ENCODE measurements at places on chromosomes 3 and 15.
A peak's percentile ranks its signal among the peaks of the same experiment; 100 is the strongest.

DNA sequence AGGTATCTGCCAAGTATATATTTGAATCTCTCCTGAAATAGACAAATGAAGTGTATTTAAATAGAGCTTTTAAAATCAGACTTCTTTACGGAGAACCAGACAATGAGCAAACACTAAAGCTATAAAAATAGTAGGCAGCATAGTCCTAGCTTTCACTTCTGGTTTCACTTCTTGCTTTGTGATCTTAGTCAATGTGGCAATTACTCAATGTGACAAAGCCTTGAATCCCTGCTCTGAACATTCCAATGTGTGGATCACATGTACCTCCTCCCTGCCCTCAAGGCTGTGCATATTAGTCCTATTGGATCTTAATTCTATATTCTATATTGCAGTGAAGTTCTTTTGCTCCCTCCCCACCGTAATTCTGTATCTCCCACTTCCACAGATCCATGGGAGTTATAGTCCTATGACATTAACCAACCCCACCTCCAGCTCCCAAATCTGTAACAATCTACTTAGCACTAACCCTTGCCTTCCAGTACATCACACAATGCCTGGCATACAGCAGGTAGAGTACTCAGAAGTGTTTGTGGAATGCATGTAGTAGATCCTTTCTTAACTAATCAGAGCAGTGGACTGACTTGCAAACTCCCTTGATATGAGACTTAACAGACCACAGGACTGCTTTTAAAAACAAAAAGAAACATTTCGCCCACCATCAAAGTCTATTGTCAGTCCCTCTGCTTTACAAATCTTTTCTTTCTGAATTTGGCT lies 24.3 kb upstream of the CP start:
- H3K27me3 ChIP-seq = no peaks in the 10 kb centered on the region
- peak overlapping the region; percentile 67 for H3K27ac ChIP-seq
- no peak for DNase-seq
- peaks cover 24% of the 10 kb centered on the region for H3K4me1 ChIP-seq

- H3K4me3 ChIP-seq = no peak overlapping the region
- no peaks in the 10 kb centered on the region for H3K27me3 ChIP-seq
- H3K36me3 ChIP-seq = peaks cover 13% of the 10 kb centered on the region
- peaks cover 18% of the 10 kb centered on the region for H3K4me1 ChIP-seq
- no peak overlapping the region for H3K27ac ChIP-seq
- no peak for DNase-seq
These were observed 2.5 kb downstream of the PRKAR2A start for GRCh38 chr3:48845170-48845569.

GRCh38 chr3:61893840-61894566 lies 332.6 kb downstream of the PTPRG start:
- H3K27ac ChIP-seq = no peak overlapping the region
- no peak for DNase-seq
- H3K4me1 ChIP-seq = peaks cover 11% of the 10 kb centered on the region

GRCh38 chr3:191135175-191135574 lies 63.9 kb upstream of the OSTN start:
- no peak overlapping the region for H3K4me3 ChIP-seq
- no peak for DNase-seq
- no peaks in the 10 kb centered on the region for H3K36me3 ChIP-seq
- H3K27ac ChIP-seq = no peak overlapping the region
- H3K27me3 ChIP-seq = no peaks in the 10 kb centered on the region
- H3K4me1 ChIP-seq = no peaks in the 10 kb centered on the region

GRCh38 chr3:169769287-169770181 lies at the start of gene ACTRT3:
Gene ACTRT3, minus strand, starts transcription at chr3:169769561. Its CDS starts 41 bp downstream, at chr3:169769520.
- peak; percentile 74 for DNase-seq
- no peaks in the 10 kb centered on the region for H3K27me3 ChIP-seq
- peaks cover 16% of the 10 kb centered on the region for H3K4me1 ChIP-seq
- H3K27ac ChIP-seq = peak within 1 kb of the TSS; percentile 76
- peak within 1 kb of the TSS; percentile 88 for H3K4me3 ChIP-seq
- peaks cover 1% of the 10 kb centered on the region for H3K36me3 ChIP-seq

DNA sequence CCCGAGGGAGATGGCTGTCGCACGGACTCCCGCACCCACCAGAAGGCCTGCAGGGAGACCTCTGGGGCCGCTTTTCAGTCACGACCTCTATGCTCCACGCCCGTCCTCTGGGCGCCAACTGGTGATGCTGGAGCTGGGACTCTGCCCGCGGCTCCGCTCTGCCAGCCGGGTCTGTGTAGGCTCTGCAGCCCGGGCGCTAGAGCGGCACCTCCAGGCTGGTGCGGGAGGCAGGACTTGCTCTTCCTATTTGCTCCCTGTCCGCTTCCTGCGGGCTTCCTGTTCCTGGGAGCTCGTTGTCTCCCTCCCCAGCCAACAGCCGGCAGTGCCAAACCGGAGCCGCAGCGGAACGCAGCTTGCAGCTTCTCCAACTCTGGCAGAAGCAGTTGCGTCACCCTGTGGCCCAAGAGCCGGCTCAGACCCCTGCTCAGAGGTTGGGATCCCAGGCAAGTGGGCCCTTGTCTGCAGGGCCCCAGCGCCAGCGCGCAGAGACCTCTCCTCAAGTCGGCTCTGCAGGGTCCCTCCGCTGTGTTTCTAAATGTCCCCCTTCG lies 285.9 kb downstream of the XXYLT1 start:
- H3K27me3 ChIP-seq = peaks cover 26% of the 10 kb centered on the region
- DNase-seq = no peak
- no peak overlapping the region for H3K27ac ChIP-seq
